ENCODE measurements at places on chromosomes 3 and 15. TPM values are rescaled to one million over a fixed set of nuclear protein-coding genes. Genes with fewer than 3 reads are reported as not detected.
A peak's percentile ranks its signal among the peaks of the same experiment; 100 is the strongest.

UTS2B gene
- total RNA-seq: 0.69 TPM

KCNAB1 gene
- not detected for total RNA-seq

C3orf22 gene
- not detected for total RNA-seq

DOCK3 gene
- total RNA-seq: 0.14 TPM

CLEC3B gene
- 1.00 TPM for total RNA-seq

CLDN16 gene
- total RNA-seq: 0.40 TPM

- no peaks in the 10 kb centered on the region for H3K4me1 ChIP-seq
- no peaks in the 10 kb centered on the region for H3K27me3 ChIP-seq
- no peak overlapping the region for H3K4me3 ChIP-seq
These were observed 391.4 kb upstream of the FRG2C start for GRCh38 chr3:75272691-75273090.

GRCh38 chr3:193590088-193590856 is 2.7 kb upstream of the OPA1 start:
- peaks cover 28% of the 10 kb centered on the region for H3K4me1 ChIP-seq
- H3K27me3 ChIP-seq: peaks cover 3% of the 10 kb centered on the region
- DNase-seq: peak; percentile 25
- H3K36me3 ChIP-seq: peaks cover 6% of the 10 kb centered on the region
- peak overlapping the region; percentile 4 for H3K4me3 ChIP-seq
- no peak overlapping the region for H3K27ac ChIP-seq

DNA sequence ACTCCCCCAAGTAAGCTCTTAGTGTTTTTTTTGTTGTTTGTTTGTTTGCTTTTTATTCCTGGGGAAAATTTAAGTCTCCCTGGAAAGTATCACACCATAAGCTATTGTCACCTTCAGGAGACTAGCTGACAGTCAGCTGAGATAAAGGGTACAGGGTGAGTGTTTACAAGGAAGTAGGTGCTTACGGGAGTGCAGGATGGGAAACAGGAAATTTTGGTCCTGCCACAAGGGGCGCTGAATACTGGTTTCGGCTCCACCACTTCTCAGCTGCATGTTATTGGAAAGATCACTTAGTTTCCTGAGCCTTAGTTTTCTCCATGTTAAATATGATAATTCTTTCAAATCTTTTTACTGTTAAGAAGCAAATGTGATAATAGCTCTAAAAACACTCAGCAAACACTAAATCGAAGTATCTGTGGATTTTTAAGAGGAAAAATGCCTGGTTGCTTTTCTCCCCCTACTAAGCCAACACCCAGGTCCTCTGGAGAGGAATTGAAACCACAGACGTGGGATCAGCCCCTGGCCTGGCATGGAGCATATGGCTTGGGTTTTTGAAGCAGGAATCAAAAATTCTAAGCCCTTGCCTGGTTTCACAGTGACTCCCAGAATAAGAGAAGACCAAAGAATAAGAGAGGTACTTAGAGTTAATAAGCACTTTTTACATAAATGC is 90.7 kb downstream of the SCN11A start:
- DNase-seq: peak; percentile 30
- no peak overlapping the region for H3K4me3 ChIP-seq
- H3K27ac ChIP-seq: no peak overlapping the region
- H3K36me3 ChIP-seq: no peaks in the 10 kb centered on the region
- H3K27me3 ChIP-seq: peaks cover 5% of the 10 kb centered on the region

DNA sequence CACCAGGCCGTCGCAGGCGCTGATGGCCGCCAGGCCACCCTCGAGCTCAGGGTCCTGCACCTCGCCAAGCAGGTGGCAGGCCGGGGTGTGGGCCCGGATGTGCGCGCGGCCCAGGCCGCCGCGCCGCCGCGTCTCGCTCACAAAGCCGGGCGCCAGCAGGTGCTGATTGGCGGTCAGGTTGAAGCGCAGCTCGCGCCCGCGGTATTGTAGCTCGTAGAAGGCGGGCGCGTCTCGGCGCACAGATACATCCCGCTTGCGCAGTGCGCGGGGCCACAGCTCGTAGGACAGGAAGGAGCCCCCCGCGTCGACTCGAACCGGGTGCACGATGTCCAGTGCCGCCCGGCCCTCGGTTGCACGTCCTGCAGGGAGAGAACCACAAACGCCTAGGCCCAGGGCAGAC is 11.1 kb downstream of the ADAMTS7 start:
- peaks cover 9% of the 10 kb centered on the region for H3K4me1 ChIP-seq
- no peak overlapping the region for H3K4me3 ChIP-seq
- DNase-seq: no peak

DNA sequence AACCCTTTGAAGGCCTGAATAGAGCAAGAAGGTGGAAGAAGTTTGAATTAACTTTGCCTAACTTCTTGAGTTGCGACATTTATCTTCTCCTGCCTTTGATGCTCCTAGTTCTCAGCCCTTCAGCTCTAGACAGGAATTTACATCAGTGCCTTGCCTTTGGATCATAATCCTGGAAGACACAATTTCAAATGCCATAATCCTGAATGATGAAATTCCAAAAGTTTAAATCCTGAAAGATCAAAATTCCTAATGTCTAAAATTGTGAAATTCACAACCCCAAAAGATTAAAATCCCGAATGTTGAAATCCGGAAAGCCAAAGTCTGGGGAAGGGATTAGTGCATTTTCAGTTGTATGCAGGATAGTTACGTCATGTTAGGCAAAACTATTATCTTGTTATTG is 166.6 kb upstream of the PDZRN3 start:
- H3K27ac ChIP-seq: no peak overlapping the region
- peaks cover 2% of the 10 kb centered on the region for H3K27me3 ChIP-seq
- H3K4me1 ChIP-seq: peaks cover 44% of the 10 kb centered on the region
- DNase-seq: no peak
- no peaks in the 10 kb centered on the region for H3K36me3 ChIP-seq

DNA sequence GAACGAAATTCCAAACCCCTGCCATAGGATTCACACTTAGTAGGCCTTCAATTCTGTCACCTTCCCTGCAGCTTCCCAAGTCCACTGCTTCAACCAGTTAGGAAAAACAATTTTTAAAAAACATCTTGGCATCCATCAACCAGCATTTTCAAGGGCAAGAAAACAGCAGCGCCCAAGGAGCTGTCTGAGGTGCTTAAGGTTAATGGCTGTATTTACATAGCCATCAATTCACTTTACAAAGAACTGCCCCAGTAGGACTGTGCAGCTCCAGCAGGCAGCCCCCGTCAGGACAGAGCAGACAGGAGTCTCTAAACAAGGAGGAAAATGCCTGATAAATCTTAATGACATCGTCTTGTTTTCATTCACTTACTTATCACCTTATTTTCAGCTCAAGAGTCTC is 13.3 kb downstream of the TAFA4 start:
- DNase-seq: peak; percentile 3

GRCh38 chr3:18223571-18223970 is 201.6 kb downstream of the SATB1 start:
- peaks cover 3% of the 10 kb centered on the region for H3K27me3 ChIP-seq
- H3K4me1 ChIP-seq: no peaks in the 10 kb centered on the region
- DNase-seq: no peak
- H3K4me3 ChIP-seq: no peak overlapping the region

DNA sequence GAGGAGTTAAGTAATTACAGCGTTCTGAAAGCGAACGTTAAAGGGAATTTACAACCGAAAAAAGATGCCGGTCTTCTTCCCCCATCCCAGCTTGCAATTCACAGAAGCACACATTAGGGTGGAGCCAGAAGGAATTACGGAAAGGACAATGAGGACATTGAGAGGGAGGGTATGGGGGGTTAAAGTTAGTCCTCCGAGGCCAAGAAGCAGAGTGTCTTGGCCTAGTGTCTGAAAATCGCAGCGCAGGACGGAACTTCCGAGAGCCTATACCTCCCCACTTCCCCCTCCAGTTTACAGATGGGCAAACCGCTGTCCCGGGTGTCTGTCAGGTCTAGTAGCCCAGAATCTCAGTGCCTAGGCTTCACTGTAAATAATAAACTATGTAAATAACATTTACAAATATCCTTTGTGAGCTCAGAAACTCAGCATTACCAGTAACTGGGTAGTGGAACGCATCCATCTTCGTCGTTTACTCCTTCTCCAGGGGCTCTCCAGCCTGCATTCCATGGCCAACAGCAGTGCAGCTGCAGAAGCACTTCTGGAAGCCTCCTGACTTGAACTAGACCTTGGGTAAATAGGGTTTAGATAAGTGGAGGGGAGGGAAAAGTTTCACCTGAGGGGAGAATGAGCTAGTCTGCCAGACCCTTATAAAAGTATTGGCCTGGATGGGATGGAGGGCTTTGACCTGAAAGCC is 922 bp downstream of the ADPRH start:
- no peak for DNase-seq
- peak overlapping the region; percentile 88 for H3K4me3 ChIP-seq
- H3K36me3 ChIP-seq: no peaks in the 10 kb centered on the region
- H3K27ac ChIP-seq: peak overlapping the region; percentile 62
- peaks cover 10% of the 10 kb centered on the region for H3K4me1 ChIP-seq

DNA sequence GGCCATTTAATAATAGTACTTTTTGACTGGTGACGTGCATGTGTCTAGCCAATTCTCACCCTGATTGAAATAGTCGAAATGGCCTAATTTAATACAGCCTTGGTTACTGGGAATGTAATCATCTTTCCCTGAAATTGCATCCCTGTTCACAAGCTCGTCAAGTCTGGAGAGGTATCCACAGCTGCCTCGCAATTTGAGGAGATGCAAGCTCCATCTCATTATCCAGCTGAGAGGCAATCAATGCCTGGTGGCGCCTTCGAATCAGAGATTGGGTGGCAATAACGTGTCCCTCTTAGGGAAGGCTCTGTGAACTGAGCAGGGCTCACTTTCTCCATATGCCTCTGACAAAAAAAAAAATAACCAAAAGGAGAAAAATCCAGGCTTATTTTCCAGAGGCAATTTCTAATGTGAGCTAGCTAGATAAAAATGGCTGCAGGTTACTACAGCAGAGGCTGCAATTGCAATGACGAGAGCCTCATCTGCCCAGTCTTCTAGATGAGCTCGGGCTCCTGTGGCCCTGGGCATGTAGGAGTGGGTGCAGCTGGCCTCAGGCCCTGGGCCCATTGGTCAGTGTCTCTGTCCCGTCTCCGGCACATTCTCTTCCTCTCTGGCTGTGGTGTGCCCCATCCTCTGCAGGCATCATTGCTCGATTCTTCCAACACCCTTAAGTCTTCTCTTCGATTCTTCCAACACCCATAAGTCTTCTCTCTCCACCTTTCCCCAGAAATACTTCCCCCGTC is 487.5 kb downstream of the GABRG3 start:
- no peak for DNase-seq
- no peaks in the 10 kb centered on the region for H3K4me1 ChIP-seq
- no peak overlapping the region for H3K27ac ChIP-seq
- no peaks in the 10 kb centered on the region for H3K36me3 ChIP-seq
